ENCODE measurements at places on chromosomes 3 and 15. TPM values are rescaled to one million over a fixed set of nuclear protein-coding genes. Genes with fewer than 3 reads are reported as not detected.

DNA sequence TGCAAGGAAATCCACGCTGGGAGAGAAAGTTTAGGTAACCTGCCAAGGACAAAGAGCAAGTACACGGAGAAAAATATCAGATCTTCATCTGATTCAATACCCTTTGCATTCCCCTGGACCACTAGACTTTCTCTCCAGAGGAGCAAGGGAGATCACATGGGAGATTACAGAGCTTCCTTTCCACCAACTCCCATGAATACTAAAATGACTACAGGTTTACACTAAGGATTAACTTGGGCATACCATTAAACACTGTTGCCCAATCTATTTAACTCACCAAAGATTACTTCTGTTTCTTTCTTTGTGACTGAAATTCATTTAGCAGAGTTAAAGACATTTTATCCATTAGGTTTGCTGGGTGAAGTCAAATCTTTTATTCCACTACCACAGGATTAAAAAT is 71.2 kb downstream of the RYK start:
- no peak for DNase-seq

DNA sequence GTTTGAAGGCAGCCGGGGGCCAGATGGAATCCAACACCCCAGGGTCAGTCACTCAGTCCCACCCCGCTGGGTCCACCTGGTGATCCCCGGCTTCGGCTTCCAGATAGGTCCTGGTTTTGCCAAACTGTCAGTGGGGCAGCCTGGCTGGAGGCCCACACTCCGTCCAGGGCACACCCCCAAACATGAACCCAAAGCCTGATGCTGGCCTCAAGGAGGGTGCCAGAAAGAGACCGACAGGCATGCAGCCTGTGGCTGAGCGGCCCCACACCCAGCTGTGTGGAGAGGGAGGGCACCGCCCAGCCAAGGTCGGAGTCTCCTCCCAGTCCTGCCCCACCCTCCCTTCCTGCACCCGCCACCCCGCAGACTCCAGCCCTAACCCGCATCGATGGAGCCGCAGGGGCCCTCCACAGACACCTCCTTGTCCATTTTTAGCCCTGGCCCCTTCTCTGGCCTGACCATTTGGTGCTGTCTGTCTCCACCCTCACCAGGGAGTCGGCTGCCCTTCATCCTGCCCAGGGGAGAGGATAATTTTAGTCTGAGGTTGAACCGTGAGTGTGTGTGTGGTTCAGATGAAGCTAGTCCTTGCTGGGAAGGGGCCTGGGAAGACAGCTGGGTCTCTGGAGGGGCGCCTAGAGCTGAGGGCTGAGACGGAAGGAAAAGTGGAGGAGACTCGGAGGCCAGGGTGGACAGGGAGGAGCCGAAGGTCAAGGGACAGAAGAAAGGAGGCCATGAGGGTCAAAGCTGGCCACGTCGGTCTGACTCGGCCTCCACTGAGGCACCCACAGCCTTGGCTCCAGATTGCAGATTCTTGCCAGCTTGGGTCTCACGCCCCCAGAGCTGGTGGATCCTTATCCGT is 23.1 kb downstream of the TNK2 start:
- DNase-seq = peak; percentile 65

- no peak for DNase-seq
Measured at GRCh38 chr3:103393395-103394186, 958.8 kb downstream of the ZPLD1 start.

ECE2 gene
- total RNA-seq = 2.9 TPM

SEMA5B gene
- 0.36 TPM for total RNA-seq

DNA sequence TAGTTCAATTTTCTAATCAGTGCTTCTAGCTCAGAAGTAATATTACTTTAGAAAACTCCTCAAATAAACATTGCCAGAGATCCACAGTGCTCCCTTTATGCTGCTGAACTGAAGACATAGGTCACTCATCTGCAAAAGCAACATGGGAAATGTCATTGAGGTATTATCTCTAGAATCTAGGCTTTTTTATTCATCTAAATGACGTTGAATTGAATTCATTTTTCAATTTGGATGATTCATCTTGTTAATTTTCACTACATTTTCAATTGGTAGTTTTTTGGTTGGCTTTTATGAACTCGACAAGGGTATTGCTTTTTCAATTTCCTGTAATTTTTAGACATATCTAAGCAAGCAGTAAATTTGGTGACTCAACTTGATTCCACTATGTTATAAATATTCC is 275.4 kb downstream of the NFKBIZ start:
- no peak for DNase-seq

GOLGA8Q gene
- 1.8 TPM for total RNA-seq

DNA sequence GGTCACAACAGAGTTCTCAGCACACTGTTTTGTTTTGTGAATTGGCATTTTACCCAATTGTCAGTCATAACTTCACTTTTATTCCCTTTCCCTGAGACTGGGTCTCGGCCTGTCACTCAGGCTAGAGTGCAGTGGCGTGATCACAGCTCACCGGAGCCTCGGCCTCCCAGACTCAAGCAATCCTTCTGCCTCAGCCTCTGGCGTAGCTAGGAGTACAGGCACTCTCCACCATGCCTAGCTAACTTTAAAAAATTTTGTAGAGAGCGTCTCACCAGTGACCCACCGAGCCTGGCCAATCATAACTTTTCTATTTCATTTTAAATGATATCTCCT is 26.5 kb downstream of the TRIM71 start:
- no peak for DNase-seq

GRCh38 chr3:40875581-40875980 is 323.7 kb upstream of the CTNNB1 start:
- no peak for DNase-seq

- no peak for DNase-seq
Measured at GRCh38 chr3:32062950-32063582, 43.4 kb upstream of the GPD1L start.

DNA sequence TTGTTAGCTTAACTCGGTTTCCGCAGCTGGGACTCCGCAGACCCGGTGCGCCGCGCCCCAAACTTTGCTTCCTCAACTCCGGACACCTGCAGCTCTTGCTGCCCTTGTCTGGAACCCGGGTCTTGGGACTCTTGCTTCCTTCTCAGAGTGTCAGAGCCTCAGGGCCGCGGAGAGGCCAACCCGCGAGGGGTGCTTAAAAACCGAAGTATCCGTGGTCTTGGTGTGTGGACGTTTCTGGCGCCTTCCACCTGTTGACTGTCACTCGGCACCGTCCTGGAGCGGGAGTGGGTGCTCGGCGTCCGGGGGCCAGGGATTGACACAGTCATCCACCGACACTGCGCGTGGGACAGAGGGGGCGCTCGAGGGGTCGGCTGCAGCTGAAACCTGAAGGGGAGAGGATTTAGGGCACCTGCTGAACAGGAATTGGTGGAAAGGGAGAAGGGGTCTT is 386 bp downstream of the SQOR start:
- peak; percentile 90 for DNase-seq

ACVR2B gene
- total RNA-seq = 7.2 TPM

GRCh38 chr3:147418371-147418781 is 9.2 kb downstream of the ZIC1 start:
- DNase-seq = no peak

DNA sequence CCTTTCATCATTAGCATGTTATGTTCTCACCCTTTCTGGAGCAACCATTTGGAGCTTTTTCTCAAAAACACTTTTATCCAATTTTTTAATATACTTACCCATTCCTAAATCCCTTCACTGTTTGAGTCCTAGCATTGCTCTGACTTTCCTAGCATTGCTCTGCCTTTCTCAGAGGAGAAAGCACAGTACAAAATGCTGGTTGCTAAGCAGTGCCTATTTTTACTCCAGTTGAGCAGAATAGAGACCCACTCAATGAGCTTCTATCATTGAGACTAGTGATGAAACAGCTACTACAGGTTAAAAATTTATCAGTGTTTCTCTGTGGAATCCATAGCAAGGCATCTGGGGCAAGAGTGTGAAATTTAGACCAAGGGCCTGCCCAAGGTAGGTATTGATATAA is 21.8 kb upstream of the IL1RAP start:
- DNase-seq = no peak

DNA sequence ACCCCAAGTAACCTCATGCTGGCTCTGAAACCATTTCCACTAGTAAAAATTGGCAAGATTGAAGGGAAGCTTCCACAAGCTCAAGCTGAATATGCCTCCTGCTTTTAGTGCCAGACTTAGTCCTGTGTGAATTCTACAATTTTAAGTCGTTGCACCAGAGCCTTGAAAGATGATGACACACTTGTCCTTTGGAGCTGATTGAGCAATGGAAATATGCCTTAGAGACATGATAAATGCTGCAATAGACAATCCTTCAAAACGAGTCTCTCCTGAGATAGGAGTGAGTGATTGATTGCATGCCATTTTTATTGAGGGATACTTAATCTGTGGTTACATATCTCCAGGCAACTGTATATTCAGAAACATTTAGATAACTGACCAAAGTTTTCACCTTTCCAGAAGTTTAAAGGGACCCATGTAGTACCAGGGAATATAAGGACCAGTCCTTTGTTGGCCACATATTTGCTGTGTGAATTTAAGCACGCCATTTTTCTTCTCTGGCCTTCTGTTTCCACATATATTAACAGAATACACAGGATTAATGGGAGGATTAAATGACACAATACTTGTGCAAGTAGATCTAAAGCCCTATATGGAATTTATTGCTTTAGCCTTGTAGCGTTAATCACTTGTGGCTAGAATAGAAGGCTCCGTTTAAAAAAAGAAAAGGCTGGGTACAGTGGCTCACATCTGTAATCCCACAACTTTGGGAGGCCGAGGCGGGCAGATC is 65.1 kb downstream of the PPARG start:
- DNase-seq = no peak

GRCh38 chr15:100740138-100740537 is 137.7 kb downstream of the ASB7 start:
- DNase-seq = no peak

DNA sequence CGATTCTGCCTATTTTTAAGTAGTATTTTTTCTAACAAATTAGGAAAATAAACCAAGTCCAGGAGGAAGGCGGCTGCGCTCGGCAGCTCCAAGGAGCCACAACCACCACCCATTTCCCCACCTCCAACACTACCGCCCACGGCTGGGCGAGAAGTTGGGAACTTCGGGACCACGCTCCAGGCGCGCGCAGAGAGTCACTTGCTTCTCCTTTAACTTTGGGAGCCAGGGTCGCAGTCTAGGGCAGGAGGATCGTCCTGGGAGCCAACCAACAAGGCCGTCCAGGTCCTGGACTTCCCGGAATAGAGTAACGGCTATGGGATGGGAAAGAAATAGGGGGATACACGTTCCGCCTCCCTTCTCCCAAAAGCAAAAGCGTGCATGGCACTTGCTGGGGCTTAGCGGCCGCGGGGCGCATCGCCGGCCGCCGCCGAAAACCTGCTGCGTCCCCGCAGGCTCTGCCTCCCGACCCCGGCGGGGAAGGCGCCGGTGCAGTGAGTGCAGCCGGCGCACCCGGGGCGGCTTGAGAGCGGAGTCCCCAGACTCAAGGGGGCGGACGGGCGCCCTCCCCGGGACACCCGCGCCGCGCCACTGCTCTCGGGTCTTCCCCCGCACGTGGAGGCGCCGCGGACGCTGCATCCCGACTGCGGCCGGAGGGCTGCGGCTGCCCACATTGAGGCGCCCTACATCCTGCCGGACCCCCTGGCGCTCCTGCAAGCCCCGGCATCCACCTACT is 699 bp downstream of the MEGF11 start:
- DNase-seq = no peak

TMEM207 gene
- total RNA-seq = not detected

SERINC4 gene
- total RNA-seq = not detected

All from sigmoid colon (tissue), 7 donors.